Non-pigmented ciliary epithelial cell (primary cell): ENCODE measurements at places on chromosomes 6 and 20.

- DNase-seq, result no peak
Observed at GRCh38 chr6:135464634-135465033, 32.9 kb downstream of the AHI1 start.

- no peak for DNase-seq
Observed at GRCh38 chr6:18444111-18444510, 57.0 kb downstream of the RNF144B start.

- no peak for DNase-seq
Observed at GRCh38 chr20:37526238-37526838, 1.3 kb downstream of the BLCAP start.

DNA sequence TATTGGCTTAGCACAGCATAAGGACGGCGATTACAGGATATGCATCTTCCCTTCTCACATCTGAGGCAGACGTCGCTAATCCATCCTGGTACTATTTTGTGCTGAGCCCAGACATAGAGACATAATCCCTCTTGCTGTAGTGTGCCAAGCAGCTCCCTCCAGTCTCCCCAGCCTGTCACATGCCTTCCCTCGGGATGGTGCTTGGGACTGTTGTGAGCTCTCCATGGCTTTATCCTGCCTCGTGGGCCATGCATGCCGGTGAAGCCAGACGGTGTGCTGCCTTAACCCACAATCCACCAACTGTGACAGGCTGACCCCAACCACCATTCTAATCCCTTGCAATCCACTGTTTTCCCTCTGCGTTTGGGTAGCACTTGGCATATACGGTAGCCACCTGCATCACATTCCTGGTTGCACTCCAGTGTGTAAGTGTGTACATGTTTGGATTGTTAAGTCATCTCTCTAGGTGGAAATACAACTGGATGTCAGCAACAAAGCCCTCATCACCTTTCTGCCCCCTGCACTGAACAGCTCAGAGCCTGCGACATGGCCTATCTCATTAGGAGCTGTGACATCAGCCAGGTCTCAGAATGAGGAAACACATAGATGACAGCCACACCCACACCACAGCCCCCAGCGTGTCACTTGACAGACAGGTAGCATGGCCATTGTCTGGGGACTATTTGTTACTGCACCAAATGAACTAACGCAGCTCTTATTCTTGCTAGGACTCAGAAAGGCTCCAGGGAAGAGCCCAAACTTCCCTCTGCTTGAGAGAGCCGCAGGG lies 374.8 kb upstream of the CDH4 start:
- DNase-seq, result no peak

DNA sequence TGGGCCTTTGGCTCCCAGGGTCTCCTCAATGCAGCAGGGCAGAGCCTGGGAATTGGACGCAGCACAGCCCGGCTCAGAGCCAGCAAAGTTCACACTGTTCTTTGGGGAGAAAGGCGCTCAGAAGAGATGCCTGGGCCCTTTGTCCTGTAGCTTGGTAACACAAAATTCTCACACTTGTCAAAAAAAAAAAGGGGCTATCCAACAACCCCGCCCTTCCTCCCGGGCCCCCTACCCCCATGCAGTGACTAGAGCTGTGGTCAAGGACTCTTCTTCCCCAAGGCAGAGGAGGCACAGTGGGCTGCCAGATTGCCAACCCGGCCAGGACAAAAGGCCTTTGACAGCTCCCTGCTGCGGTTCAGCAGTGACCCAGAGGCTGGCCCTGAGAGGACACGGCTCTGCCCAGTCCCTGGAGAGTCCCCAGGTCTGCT lies 2.0 kb downstream of the NKAIN4 start:
- DNase-seq, result no peak

- no peak for DNase-seq
Observed at GRCh38 chr20:45032781-45033180, 66.5 kb downstream of the STK4 start.
